ENCODE measurements at places on chromosomes 5 and 9.

- DNase-seq = no peak
Measured at GRCh38 chr9:17330097-17330496, 195.3 kb downstream of the CNTLN start.

DNA sequence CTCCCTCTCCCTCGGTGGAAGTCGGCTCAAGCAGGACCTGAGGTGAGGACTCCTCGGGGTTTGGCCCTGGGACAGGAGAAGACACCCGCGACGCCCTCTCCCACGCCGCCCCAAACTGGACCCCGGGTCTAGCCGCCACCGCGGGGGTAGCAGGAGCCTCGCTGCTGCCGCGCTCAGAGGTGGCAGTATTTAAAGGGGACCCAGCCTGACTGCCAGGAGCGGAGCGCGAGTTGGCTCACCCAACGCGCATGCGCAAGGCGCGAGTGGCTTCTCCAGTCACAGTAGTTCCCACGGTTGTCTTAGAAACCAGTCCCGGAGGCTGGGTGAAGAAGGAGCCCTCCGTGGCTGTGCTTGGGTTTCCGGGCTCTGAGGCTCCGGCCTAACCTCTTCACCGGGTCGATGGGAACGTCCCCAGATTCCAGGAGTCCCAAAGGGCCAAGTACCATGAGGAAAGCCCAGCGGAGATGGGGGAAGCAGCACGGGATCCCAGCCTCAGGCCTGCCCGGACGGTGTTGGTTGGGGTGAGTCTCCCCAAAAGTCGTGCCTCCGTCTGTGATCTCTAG, 477.8 kb downstream of the SPATA31A7 start:
- peak; percentile 36 for DNase-seq

GRCh38 chr5:3424946-3425345, 170.7 kb upstream of the IRX1 start:
- no peak for DNase-seq

- DNase-seq = no peak
Measured at GRCh38 chr5:170275376-170275994, 22.1 kb downstream of the LCP2 start.

- no peak for DNase-seq
Measured at GRCh38 chr9:132975961-132976360, 2.5 kb upstream of the GFI1B start.

GRCh38 chr9:95415158-95415557, 97.6 kb upstream of the FANCC start:
- DNase-seq = no peak

- DNase-seq = no peak
Measured at GRCh38 chr5:73781107-73781768, 155.2 kb downstream of the ARHGEF28 start.

DNA sequence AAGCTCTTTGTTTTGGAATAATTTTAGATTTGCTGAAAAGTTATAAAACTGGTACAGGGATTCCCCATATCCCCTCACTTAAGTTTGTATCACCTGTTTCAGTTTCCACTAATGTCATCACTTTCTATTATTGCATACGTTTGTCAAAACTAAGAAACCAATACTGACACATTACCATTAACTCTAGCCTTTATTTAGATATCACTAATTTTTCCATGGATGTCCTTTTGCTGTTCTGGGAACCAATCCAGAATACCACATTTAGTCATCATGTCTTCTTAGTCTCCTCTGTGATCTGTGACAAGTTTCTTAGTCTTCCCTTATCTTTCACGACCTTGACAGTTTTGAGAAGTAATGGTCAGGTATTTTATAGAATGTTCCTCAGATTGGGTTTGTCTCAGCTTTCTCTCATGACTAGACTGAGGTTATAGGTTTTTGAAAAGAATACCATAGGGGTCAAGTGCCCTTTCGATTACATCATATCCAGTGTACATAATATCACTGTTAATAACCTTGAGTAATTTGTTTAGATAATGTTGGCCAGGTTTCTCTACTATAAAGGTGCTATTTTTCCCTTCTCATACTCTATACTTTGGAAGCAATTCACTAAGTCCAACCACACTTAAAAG, 51.9 kb upstream of the NMUR2 start:
- DNase-seq = no peak

DNA sequence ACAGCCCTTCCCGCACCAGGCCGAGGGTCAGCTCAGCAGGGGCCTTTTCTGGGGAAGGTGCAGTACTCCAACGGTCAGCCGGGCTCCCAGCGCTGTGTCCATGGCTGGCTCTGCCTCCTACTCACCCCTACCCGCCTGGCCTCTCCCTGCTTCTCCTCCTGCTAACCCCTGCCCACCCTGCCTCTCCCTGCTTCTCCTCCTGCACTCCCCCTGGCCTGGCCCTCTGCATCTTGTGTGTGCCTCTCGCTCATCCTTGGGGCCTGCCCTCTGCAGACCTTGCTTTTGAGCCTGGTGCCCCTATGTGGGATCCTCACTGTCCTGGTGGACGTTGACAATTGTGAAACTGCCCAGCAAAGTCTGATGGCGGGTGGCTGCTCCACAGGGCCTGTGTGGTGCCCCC, 274.6 kb upstream of the IRX2 start:
- DNase-seq = peak; percentile 62

GRCh38 chr9:132943651-132944293, 644 bp downstream of the TSC1 start:
- no peak for DNase-seq

- DNase-seq = no peak
Measured at GRCh38 chr5:173907686-173908371, 19.7 kb downstream of the CPEB4 start.

DNA sequence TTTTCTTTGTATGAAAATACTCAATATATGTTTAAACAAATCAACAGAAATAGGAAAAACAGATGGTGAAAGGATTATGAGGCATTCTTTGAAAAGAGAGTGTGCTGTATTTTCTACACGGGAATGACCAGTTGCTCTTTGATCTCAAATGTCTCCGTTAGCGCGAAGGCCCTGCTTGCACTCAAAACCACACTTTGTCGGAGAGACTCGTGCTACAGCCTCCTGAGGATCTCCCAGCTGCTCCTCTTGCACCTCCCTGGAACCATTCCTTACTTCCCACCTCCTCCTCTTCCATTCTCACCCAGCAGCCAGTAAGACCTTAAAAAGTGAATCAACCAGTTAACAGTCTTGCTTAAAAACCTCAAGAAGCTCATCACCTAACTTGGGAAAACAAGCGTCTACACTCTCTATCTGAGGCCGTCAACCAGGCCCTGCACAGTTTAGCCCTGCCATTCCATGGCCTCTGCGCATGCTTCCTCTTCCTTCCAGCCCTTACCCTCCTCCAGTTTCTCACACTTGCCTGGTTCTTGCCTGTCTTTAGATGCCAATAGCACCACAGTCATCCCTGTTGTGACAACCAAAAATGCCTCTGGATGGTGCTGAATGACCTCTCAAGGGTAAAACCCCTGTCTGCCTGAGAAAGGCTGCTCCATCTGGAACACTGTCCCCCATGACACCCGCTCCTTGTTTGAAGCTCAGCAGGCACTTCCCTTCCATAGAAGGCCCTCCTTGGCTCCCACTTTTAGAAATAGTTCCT, 594.7 kb upstream of the WWC1 start:
- DNase-seq = no peak

DNA sequence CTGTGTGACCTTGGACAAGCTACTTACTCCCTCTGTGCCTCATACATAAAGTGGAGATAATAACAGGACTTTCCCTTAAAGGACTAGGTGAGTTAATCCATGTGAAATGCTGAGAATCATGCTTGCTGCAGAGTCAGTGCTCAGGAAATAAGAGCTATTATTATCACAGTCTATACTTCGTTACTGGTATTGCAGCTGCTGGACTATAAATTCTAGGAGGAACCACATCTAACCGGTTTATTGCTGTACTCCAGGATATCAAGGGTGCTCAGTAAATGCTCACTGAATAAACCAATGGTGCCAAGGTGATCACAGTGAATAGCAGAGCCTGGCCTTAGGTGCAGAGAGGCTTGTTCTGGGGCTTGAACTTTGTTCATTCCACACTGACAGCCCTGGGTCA, 69.3 kb downstream of the HSPA4 start:
- DNase-seq = no peak

- no peak for DNase-seq
Measured at GRCh38 chr9:71587576-71588362, 180.5 kb downstream of the CEMIP2 start.

DNA sequence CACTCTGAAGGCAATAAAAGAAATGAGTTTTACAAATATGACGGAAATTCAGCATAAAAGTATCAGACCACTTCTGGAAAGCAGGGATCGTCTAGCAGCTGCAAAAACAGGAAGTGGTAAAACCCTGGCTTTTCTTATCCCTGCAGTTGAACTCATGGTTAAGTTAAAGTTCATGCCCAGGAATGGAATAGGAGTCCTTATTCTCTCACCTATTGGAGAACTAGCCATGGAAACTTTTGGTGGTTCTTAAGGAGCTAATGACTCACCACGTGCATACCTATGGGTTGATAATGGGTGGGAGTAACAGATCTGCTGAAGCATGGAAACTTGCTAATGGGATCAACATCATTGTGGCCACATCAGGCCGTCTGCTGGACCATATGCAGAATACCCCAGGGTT, 93.5 kb upstream of the RGMB start:
- DNase-seq = no peak

- DNase-seq = peak; percentile 15
Measured at GRCh38 chr9:88993327-88993726, 2.1 kb downstream of the S1PR3 start.

- DNase-seq = no peak
Measured at GRCh38 chr5:135546101-135546500, 10.3 kb upstream of the NEUROG1 start.

DNA sequence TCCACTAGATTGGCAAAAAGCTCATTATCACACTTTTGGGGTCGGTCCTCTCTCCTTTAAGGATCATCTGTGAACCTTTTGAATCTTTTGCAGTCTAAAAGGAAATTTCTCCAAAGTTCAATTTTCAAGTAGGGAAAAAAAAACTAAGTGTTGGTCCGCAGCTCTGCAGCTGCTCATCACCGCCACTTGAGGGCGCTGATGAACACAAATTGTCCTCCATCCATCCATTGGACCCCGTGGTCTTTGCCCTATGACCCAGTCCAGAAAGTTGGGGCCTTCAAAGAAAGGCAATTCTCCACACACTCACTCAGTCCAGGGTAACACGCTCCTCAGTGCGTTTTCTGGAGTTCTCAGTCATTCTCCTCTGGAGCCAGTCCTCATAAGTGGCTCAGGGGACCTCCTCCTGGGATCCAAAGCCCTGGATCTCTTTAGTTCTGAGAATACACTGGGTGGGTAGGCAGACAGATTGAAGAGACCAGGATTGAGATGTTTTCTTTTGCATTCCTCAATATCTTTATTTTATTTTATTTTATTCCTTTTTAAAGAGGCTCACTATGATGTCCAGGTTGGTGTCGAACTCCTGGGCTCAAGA, 63.6 kb upstream of the SLC28A3 start:
- DNase-seq = no peak

DNA sequence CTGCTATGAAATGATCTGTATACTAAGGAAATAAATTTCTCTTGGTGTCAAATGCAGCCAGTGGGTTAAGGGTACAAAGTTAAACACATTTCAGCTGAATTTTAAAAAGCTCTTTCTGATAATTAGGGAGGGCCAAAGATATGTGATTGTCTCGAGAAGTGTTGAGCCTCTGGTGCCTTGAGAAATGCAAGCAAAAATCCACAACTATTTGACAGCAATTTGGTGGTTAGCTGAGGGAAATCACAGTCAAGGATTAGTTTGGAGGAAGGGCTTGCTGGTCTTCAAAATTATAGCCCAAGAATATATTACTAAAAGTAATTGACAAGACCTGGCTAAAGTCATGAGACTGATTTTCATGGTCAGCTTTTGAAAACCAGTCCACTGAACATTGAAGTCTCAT, 255.7 kb upstream of the PPP1R2B start:
- DNase-seq = no peak

DNA sequence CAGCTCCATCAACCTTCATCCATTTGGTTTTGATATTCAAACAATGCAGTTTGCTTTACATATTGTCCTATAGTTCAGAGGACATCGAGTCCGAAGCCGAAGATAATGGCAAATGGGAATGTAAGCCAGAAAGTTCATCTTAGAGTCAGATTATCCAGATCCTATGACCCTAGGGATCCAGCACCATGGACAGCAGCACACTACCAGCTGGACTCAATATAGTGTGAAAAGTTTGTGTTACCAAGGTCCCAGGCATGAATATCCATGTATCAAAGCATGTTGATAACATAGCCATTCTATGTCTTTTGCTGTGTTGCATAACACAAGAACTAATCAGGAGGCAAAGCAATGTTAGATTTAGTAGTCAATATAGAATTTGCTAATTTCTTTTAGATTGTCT, 46.3 kb downstream of the FSTL4 start:
- no peak for DNase-seq

DNA sequence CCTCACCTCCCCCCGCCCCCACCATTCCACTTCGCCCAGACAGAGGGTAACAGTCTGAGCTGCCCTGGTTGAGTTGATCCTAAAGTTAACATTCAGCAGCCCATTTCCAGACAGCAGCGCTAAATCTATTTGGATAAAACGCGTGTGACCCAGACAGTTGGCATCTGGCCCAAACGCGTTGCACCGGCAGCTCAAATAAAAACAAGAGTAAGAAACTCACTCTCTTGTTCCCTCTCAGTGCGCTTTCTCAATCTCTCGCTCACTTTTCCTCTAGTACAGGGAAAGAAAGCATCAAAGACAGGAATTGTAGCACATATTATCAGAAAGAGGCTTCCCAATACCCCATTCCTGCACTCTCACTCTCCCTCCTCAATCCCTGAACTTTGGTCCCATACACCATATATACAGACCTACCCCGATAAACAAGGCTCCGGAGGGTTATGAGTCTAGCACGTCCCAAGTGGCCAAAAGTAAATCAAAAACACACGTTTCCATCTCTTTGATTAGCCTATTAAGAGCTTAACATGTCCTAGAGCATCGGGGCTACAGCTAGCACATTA, 1.3 kb downstream of the ADAMTS6 start:
- DNase-seq = no peak

DNA sequence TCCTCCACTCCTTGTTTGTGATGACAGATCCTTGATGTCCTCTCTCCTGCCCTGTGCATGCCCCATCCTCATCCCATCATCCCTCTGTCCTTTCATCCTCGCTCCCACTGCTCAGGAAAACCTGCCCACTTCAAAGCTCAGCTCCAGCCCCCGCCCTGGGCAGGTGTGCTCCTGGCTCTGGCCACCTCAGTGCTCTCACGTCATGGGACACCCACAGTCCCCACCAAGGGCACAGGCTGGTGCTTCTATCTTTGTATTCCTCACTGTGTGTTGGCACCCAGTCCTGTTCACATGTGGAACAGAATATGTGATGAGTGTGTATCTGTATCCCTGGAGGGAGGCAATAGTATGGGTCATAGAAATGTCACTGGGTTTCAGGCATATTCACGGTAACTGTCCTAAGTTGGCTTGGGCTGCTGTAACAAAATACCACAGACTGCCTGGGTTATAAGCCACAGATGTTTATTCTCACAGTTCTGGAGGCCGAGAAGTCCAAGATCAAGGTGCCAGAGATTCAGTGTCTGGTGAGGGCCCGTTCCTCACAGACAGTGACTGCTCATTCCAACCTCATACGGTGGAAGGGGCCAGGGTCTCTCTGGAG, 13.5 kb downstream of the GFPT2 start:
- no peak for DNase-seq

- no peak for DNase-seq
Measured at GRCh38 chr9:72278959-72279358, 86.0 kb downstream of the ZFAND5 start.

GRCh38 chr5:112635276-112635675, 102.4 kb upstream of the APC start:
- DNase-seq = no peak

- DNase-seq = no peak
Measured at GRCh38 chr9:134187110-134187531, 22.8 kb upstream of the RNU6ATAC start.
